ENCODE measurements at places on chromosomes 6 and 20.

GRCh38 chr6:121310495-121310894 lies 23.8 kb downstream of the TBC1D32 start:
- no peak for DNase-seq

DNA sequence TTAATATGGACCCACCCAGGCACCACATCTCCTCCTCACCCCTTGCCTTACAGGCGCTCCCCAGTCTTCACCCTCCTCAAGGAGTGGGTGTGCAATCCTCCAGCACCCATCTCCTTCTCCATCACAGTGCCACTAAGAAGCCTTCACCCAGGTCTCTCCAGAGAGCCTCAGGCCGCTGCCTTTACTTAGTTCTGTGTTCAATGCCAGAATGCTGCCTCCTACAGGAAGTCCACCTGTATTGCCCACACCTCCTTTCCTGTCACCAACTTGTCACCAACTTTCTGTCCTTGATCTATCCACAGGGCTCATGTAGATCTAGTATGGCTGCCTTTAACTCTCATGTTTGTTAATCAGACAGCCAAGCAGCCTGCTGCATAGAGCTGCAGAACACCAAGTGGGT lies 586 bp upstream of the LST1 start:
- DNase-seq, result peak; percentile 2

GRCh38 chr6:43753570-43754183 lies 16.3 kb upstream of the VEGFA start:
- DNase-seq, result no peak

- no peak for DNase-seq
Observed at GRCh38 chr6:33445119-33445603, 9.2 kb upstream of the ZBTB9 start.

DNA sequence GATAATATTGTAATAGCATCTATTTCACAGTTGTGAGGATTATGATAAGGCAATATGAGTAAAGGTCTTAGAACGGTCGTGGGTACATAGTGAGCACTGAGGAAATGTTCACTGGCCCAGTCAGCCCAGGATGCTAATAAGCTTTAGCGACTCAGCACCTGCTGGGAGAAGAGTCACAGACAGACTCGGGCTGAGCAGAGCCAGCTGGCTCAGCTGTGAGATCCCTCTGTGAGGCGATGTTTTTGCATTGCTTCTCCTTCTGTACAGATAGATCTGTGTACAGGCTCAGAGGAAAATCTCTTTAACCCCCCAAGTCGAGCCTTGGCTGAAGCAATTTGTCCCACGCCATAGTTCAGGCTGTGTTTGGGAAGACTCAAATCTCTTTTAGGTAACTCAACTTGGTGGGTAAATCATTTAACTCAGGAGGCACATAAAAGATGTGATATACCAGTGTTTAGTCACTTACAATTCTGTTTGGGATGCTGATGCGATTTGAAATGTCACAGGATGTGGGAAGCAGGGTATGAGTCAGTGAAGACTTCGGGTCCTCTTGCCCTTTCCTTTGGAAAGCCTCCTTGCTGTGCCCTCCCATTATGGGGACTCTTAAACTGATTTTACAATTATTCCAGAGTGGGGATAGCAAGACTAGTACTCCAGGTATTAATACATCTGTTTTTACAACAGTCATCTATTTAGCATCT lies 53.1 kb downstream of the PHACTR1 start:
- DNase-seq, result no peak

- peak; percentile 10 for DNase-seq
Observed at GRCh38 chr6:10146715-10147451, 268.0 kb downstream of the TFAP2A start.

GRCh38 chr6:99712519-99712918 lies 105.9 kb downstream of the PRDM13 start:
- no peak for DNase-seq

GRCh38 chr6:21604081-21604480 lies 10.5 kb downstream of the SOX4 start:
- no peak for DNase-seq

DNA sequence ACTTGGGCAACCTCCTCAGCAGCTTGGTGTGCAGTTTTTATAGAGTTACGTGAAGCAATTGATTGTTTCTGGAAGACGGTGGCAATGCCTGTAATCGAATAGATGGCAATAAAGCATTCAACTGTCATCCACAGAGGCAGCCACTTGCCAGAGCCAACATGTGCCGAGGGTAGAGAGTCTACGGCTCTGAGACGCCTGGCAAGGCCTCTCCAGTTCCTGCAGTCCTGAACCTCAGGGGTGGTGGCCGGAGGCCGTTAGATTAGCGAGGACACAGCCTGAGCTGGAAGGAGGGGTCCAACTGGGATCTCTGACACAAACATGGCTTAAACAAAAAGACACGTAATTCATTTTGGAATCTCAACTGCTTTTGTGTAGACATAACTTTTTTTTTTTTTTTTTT lies 775 bp upstream of the TTLL2 start:
- no peak for DNase-seq

- DNase-seq, result peak; percentile 67
Observed at GRCh38 chr20:5569021-5569420, 181.2 kb upstream of the SHLD1 start.

- DNase-seq, result no peak
Observed at GRCh38 chr6:155234687-155235086, 29.1 kb upstream of the CLDN20 start.

GRCh38 chr6:25405442-25405841 lies 126.3 kb downstream of the CARMIL1 start:
- DNase-seq, result no peak

GRCh38 chr20:60001108-60001507 lies 42.9 kb downstream of the CDH26 start:
- no peak for DNase-seq

Data from NCI-H1694 (cell line).